ENCODE measurements at places on chromosomes 1 and 21.

DNA sequence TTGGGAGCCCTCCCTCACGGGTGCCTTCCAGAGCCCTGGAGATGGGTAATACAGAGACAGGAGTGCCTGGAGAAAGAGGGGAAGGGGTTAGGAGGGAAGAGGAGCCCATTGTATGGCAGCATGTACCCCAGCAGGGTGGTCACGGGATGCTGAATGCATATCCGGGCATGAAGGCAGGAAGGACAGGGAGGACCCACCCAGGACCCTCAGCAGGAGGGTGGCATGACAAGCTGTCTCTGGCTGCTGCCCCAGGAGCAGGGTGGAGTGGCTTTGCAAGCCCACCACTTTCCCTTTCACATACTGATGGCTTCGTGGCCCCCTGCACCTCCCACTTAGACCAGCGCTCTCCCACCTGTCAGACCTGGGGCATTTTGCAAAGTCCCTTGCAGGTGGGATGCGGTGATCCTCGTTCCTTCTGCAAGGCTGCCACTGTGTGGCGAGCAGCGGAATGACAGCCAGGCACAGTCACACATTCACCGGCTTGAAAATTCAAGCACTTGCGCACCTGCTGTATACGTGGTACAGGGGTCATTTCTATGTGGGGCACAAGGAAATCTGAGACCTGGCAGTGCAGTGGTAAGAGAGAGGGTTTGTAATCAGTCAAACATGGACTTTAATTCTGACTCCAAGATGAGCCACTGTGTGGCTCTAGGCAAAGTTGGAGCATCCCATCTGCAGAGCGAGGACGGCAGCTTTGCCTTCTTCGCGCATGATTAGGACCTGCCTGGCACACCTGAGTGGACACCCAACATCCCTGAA lies 53.2 kb upstream of the TMEM51 start:
- DNase-seq = peak; percentile 81

DNA sequence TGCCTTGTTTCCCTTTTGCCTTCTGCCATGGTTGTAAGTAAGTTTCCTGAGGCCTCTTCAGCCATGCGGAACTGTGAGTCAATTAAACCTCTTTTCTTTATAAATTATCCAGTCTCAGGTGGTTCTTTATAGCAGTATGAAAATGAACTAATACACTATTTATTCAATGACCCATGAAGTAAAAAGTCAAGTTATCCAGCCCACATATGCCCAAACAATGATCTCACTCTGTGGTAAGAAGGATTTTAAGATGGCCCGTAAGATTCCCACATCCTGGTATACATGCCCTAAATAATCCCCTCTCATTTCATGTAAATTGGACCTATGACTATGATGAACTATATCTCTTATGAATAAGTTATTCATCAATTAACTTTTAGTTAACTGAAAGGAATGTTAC lies 1008.3 kb upstream of the B3GALT2 start:
- no peak for DNase-seq

GRCh38 chr1:42469727-42470126 lies 6.6 kb downstream of the CCDC30 start:
- no peak for DNase-seq

- no peak for DNase-seq
Observed at GRCh38 chr1:230684146-230684545, 29.8 kb downstream of the AGT start.

DNA sequence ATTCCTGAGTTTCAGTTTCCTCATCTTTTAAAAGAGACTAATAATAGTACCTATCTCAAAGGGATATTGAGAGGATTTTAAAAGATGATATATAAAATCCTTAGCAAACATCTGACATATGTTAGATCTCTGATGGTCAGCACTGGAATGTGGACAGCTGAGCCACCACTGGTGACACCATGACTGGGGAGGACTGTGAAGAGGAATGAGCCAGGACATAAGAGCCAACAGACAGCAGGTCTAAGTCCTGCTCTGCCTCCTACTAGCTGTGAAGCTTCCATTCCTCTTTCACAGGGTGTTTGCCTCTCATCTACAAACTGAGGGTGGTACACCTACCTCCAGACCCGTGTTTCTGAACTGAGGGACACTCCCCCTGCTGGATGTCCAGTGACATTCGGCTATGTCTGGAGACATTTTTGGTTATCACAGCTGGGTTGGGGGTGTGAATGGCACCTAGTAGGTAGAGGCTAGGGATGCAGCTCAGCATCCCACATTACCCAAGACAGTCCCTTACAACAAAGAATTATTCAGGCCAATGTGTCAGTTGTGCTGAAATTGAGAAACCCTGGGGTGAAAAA lies 109.1 kb upstream of the OLIG2 start:
- no peak for DNase-seq

GRCh38 chr1:239348635-239349353 lies 37.6 kb upstream of the CHRM3 start:
- no peak for DNase-seq
